Activated T-helper 1 cell treated with anti-CD3 and anti-CD28 coated beads, Interleukin-2, amount 50 U/mL, for 16 hours (primary cell): ENCODE measurements at places on chromosomes 4 and X.

- DNase-seq = no peak
These were observed 68.6 kb downstream of the PRSS12 start for GRCh38 chr4:118284169-118284568.

- no peak for DNase-seq
These were observed 83.5 kb upstream of the INTU start for GRCh38 chr4:127548990-127549925.

GRCh38 chr4:150849016-150849415, 166.1 kb downstream of the LRBA start:
- DNase-seq = no peak

DNA sequence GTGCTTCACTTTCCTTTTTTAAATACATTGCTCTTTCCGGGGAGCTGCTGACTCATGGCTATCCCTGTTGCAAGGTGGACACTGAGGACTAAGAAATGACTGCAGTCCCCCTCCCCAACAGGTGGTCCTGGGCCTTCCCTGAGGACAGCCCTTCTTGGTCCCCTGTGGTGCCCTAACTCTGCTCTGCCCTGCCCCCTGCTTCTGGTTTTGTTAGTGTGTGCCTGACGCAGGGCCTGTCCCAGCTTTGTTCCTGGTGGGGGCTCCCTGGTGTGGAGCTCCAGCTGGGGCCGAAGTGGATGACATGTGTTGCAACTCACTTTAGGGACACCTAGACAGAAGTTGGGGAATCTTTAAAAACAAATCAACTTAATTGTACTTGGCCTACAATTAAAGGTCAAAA, 81.9 kb downstream of the TMEM144 start:
- no peak for DNase-seq

- DNase-seq = no peak
These were observed 224.5 kb upstream of the TENM3 start for GRCh38 chr4:182018691-182019090.

- no peak for DNase-seq
These were observed 4.8 kb downstream of the UBE2K start for GRCh38 chr4:39702716-39703115.

DNA sequence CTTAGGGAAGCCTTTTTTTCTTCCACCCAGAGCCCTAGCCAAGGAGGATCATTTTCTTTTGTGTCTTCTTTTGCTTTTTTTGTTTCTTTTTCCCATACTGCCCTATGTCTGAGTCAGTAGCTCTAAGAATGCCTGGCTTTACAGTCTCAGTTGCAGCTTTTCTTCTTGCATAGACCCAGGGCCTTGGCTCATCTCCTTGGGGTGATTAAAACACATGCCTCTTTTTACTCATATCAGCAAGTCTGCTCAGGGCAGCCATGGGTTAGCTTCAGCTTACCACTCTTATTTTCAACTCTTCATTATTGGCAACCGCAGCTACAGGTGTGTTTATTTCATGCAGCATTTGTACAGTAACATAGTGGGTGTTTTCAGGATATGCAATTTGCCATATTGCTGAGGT, 196.5 kb downstream of the STK32B start:
- no peak for DNase-seq

DNA sequence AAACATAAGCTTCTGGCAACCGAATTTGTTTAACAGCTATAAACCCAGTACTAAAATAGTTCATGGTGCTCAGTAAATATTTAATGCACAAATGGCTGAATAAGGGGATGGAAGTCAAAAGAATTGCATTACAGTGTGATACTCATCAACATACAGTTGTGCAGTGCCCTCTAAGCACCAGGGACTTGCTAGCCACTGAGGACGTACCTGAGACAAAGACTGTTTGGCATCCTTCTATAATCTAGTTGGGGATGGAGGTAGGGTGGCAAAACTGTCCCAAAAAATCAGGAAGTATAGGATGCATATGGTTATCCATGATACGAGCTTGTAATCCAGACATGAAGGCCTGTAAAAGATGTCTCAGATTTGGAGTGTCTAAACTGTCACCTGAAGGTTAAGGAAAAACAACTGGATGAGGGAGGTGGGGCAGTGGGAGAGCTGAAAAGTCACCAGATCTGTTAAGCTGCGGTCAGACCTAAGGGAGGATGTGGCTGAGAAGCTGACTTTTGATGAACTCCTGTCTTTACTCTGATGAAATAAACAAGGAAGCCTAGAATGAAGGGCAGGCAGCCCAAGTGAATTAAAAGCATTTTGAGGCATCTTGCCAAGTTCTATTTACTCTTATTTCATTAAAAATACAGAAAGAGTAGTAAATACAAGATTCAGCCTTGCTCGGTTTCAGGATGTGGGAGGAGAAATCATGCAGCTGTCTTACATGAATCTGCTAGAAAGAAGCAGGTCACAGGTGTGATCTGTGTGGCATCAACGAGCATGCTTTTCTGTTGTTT, 12.0 kb upstream of the CD38 start:
- no peak for DNase-seq

- DNase-seq = no peak
These were observed 117.3 kb downstream of the ENPP6 start for GRCh38 chr4:184100297-184100885.

DNA sequence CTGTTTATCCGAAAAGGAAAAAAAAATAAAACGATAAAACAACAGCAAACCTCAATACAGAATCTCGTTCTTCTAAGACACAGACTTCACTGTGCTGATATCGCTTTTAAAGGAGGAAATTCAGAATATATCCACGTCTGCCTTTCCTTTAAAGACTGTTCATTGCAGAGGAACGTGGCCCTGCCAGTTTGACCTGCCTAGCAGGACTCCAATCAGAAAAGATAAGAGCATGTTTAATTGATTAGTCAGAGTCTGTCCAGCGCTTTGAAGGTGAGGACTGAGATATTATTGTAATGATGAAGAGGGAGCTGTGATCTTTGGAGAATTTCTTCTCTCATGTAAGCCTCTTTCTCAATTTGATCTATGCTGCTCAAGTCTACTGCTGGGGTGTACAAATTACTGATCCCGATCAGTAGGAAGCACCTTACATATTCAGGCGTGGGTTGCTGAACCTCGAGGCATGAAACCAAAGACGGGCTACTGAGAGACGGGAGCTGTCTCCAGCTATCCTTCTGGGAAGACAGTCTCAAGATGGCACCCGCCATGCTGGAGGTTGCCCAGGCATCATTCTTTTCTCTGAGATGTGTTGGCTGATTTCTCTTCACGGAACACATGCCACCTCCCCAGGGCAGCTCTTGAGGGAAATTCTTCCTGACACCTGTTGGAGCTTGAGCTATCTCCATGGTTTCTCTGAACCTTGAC, 146.1 kb downstream of the SHOX start:
- no peak for DNase-seq

- no peak for DNase-seq
These were observed 323.2 kb upstream of the GIMD1 start for GRCh38 chr4:106691749-106692148.

DNA sequence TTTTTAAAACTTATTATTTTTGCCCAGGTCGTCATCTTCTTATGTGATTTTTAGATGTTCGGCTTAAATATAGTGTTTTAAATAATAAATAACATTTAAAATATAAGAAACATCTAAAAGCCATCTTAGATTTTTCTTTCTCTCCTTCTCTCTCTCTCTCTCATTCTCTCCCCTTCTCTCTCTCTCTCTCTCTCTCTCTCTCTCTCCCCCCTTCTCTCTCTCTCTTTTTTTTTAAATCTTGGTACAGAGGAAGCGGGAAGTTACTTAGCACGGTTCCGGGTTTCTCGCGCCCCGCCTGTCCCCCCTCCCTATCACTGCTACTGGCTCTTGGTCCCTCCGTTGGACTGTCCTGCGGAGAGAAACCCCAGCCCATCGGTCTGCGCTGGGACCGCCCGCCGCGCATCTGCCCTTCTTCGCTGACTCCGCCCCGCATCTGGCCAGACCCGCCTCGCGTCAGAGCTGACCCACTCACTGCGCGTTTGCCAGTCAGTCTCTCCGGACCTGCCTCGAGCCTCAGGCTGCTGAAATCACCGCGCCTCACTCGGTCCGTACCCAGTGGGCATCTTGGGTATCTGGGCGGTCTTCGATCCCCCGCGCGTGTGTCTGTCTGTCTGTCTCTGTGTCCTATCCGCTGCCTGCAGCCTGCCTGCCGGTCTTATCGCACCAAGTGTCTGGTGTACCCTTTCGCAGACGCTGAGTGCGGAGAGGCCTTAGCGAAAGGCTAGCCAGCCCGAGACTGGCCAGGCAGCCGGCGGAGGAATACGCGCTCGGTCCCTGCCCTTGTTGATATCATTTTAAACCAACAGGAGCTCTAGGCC, at the start of gene PABPC5:
Gene PABPC5 (plus strand): TSS at position 489 of the 818 bp plus-strand sequence. CDS start 739 bp downstream, outside the sequence.
- DNase-seq = no peak

GRCh38 chr4:187064033-187064432, 340.4 kb upstream of the FAT1 start:
- DNase-seq = no peak

DNA sequence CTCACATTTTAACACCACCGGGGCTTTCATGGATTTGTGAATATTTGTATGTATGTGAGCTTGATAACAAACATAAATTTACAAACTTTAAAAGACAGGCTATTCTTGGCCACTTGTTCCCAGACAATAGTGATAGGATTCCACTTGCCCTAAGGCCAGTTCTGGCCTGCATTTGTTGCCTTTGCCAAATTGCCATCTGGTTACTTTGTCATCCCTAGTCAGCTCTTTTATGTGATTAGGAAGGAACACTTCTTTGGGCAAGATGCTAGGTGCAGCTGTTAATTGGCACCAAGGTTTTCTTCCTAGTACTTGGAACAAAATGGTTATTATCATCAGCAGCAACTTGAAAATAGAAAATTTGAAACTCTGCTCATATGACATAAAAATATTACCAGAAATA, 63.3 kb downstream of the CCSER1 start:
- no peak for DNase-seq

GRCh38 chrX:153397256-153397960, 3.7 kb downstream of the PNMA6E start:
- no peak for DNase-seq

- DNase-seq = no peak
These were observed 10.0 kb downstream of the FBXW7 start for GRCh38 chr4:152525878-152526277.

GRCh38 chr4:63361628-63362027, 1047.6 kb downstream of the TECRL start:
- DNase-seq = no peak

- DNase-seq = no peak
These were observed 25.4 kb upstream of the EREG start for GRCh38 chr4:74339501-74339900.

- no peak for DNase-seq
These were observed 47.6 kb downstream of the SPIN3 start for GRCh38 chrX:56947699-56948098.

- no peak for DNase-seq
These were observed 11.0 kb upstream of the IDS start for GRCh38 chrX:149515954-149516602.

GRCh38 chrX:45710081-45710801, 509.6 kb upstream of the DIPK2B start:
- peak; percentile 14 for DNase-seq

DNA sequence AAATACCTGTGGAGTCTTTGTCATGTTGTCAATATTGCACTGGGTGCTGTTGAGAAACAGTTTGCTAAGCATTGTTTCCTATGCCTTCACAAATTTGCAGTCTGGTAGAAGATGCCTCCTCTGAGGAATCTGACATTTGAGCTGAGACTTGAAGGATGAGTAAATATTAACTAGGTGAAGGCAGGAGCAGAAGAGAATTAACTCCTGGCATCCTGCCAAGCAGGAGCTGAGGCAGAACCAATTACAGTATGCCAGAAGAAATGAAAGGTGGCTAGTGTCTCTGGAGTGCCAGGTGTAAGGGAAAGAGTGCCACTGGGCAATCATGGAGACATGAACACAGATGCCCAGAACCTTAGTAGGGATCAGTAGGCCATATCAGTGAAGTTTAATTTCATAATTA, 1778.2 kb upstream of the PCDH10 start:
- DNase-seq = no peak

GRCh38 chr4:5784960-5785611, 74.1 kb downstream of the EVC start:
- DNase-seq = no peak

DNA sequence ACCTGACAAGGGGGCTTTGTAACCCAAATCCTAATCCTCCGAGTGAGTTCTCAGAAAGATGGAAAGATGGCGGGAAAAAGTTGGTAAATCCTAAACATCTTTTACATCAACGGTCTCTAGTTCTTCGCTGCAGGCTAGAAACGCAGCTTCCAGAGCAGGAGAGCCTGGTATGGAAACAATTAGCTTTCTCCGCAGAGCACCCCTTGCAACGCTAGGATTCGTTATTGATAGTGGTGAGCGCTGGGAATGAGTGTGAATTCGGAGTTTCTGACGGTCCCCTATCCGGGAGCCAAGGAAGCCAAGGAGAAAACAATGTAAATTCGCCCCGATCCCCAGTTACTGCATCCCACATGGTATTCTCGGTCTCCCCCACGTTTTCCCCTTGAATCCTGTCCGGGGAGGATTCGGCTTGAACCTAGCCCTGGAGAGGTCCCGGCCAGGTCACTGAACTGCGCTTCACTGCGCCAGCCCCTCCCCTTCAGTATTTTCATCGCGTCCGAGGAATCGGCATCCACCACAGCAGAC, 4.7 kb upstream of the NEUROG2 start:
- DNase-seq = no peak

GRCh38 chrX:133849676-133850075, 135.7 kb downstream of the GPC3 start:
- no peak for DNase-seq

DNA sequence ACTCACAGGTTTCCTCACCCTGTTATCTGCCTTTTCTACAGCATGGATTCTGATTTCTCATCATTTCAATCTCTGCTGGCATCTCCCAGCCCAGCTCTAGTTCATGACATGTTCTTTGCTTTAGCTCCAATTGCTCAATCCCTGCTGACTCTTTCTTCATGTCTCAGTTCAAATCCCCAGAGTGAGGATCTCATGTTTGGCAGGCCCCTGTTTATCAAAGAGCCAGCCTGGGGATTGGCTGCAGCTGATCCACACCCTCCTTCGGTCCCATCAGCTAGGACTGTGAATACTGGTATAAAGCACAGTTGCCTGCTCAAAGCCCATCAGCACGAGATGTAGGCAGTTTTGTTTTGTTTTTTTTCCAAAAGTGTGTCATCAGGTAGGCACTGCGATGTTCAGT, 14.4 kb upstream of the CC2D2A start:
- DNase-seq = no peak

DNA sequence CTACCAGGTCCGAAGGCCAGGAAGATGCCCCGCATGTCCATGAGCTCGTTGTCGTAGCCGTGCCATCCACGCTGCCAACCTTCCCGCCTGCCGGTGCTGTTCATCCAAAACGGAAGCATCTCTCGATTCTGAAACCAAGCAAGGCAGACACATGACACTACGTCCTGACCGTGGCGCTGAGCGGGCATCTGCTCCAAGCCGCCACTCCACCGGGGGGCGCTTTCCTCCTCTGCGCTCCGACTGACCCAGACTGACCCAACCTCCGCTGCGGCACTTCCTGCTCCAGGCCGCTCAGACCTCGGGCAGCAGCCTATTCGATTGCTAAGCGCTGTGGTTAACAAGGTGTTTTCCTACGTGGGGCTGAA, 120.5 kb downstream of the ENPP6 start:
- no peak for DNase-seq

- no peak for DNase-seq
These were observed 28.3 kb downstream of the TMEM144 start for GRCh38 chr4:158238575-158238974.
